ENCODE measurements at places on chromosomes 4 and X. TPM values are rescaled to one million over a fixed set of nuclear protein-coding genes. Genes with fewer than 3 reads are reported as not detected.
A peak's percentile ranks its signal among the peaks of the same experiment; 100 is the strongest.

DNA sequence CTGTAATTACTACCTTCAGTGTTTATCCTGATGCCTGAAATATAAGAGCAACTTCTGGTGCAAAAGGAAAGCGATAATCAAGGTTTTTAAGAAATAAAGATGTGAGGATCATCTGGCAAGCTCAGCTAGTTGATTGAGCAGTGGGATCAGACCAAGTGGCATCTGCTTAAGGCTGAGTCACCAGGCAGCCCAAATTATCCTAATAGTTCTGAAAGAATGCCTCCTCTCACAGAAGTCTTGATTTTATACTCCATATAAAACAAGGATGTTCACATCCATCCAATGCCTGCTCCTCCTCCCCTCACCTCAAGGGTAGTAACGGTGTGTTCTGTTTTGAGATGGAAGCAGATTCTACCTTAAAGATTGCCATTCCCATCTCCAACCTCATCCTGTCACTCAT is 134.5 kb upstream of the RASGEF1B start:
- no peaks in the 10 kb centered on the region for H3K27me3 ChIP-seq
- H3K4me1 ChIP-seq = no peaks in the 10 kb centered on the region
- no peaks in the 10 kb centered on the region for H3K36me3 ChIP-seq
- DNase-seq = no peak
- H3K4me3 ChIP-seq = no peak overlapping the region
- H3K27ac ChIP-seq = no peak overlapping the region

The RTL9 gene
- 0.16 TPM for total RNA-seq

The GNRHR gene
- total RNA-seq = not detected

GRCh38 chrX:11380187-11380844 is 87.1 kb downstream of the AMELX start:
- H3K4me1 ChIP-seq = peaks cover 3% of the 10 kb centered on the region
- H3K27me3 ChIP-seq = no peaks in the 10 kb centered on the region
- no peak for DNase-seq
- no peaks in the 10 kb centered on the region for H3K36me3 ChIP-seq
- peak overlapping the region; percentile 64 for H3K27ac ChIP-seq

GRCh38 chrX:1336948-1337779 is 579 bp downstream of the IL3RA start:
- H3K36me3 ChIP-seq = no peaks in the 10 kb centered on the region
- no peak for DNase-seq
- H3K27ac ChIP-seq = peak overlapping the region; percentile 57
- no peaks in the 10 kb centered on the region for H3K27me3 ChIP-seq

The ALB gene
- not detected for total RNA-seq

The AFM gene
- total RNA-seq = not detected

The CCKAR gene
- not detected for total RNA-seq

- no peak overlapping the region for H3K27ac ChIP-seq
- H3K4me3 ChIP-seq = no peak overlapping the region
- peaks cover 67% of the 10 kb centered on the region for H3K36me3 ChIP-seq
- no peak for DNase-seq
Observed at GRCh38 chr4:1356181-1356998, 9.4 kb downstream of the UVSSA start.

Measured in suprapubic skin (tissue), 4 donors.